Dermis blood vessel endothelial cell (primary cell): ENCODE measurements at places on chromosomes 7 and 10. TPM values are rescaled to one million over a fixed set of nuclear protein-coding genes. Genes with fewer than 3 reads are reported as not detected.

Gene GPR26
- total RNA-seq = not detected in 2 replicates

Gene CCDC7
- total RNA-seq = 4.3 and 13.6 TPM in 2 replicates

Gene PLAC9
- 0.60 and 0.68 TPM in 2 replicates for total RNA-seq

Gene LRIT1
- total RNA-seq = not detected in 2 replicates

Gene CLDN3
- total RNA-seq = 1.4 and 1.5 TPM in 2 replicates

Gene LLCFC1
- not detected in 2 replicates for total RNA-seq

Gene STYXL1
- total RNA-seq = 28.1 and 38.3 TPM in 2 replicates

Gene TLX1
- not detected in 2 replicates for total RNA-seq

Gene MORN4
- total RNA-seq = 0.98 and 3.6 TPM in 2 replicates

Gene MUC12
- not detected in 2 replicates for total RNA-seq

Gene STEAP1B
- 24.5 and 33.4 TPM in 2 replicates for total RNA-seq

Gene MYO3A
- not detected in 2 replicates for total RNA-seq

Gene KIAA1217
- total RNA-seq = 7.5 and 15.3 TPM in 2 replicates

Gene DLG5
- 7.8 and 11.1 TPM in 2 replicates for total RNA-seq

Gene XPNPEP1
- 180 and 256 TPM in 2 replicates for total RNA-seq

Gene GPR158
- total RNA-seq = not detected in 2 replicates
